ENCODE measurements at places on chromosomes 11 and 22.

DNA sequence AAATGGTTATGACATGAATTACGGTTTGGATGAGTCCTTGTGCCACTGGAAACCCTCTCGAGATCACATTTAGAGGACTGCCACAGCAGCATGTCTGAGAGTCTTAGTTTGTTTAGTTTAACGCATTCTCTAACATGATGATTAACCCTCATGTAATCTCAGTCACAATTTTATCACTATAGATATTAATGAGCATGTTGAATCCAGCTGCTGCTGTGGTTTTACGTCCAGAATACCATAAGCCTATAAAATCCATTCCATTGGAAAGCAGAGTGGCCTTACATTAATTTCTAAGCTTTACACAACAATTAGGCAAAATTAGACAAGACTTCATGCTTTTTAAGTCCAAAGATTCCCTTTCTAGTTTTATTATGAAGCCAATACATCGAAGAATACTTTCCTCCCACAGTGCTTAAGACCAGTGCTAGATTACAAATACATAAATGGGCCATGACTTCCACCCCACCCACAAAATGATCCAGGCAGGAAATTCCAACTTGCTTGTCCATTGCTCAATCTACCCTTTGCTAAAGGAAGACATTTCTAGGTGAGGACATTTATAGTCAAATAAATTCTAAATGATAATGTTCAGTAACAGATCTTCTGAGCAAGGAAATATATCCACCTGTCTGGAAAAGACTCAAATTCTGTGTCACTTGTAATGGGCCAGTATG lies 3.5 kb upstream of the ELMOD1 start:
- no peak for DNase-seq

DNA sequence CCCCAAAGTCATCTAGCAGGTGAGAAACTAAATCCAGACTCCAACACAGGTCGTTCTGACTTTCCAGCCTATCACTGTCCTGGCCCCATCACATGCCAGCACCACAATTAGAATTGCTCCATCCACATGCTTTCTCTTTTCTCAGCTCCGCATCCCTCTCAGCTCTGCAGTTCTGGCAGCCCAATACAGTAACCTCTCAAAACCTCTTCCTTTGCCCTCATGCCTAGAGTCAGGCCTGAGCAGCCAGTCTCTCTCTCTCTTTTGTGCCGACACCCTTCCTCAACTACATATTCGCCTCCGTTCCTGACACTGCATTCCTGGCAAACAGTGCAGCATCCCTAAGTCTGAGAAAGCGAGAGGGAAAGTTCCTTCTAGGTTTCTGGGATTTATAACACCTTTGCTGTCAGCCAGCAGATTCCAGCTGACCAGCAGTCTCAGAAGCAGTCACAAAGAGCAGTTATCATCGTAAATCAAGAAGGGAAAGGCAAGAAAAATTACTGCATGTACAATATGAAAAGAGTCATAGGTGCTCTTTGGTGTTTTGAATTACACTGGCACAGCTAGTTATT lies 258.0 kb downstream of the FAT3 start:
- no peak for DNase-seq

GRCh38 chr22:44133901-44134571 lies 46.7 kb upstream of the PARVG start:
- DNase-seq, result no peak

DNA sequence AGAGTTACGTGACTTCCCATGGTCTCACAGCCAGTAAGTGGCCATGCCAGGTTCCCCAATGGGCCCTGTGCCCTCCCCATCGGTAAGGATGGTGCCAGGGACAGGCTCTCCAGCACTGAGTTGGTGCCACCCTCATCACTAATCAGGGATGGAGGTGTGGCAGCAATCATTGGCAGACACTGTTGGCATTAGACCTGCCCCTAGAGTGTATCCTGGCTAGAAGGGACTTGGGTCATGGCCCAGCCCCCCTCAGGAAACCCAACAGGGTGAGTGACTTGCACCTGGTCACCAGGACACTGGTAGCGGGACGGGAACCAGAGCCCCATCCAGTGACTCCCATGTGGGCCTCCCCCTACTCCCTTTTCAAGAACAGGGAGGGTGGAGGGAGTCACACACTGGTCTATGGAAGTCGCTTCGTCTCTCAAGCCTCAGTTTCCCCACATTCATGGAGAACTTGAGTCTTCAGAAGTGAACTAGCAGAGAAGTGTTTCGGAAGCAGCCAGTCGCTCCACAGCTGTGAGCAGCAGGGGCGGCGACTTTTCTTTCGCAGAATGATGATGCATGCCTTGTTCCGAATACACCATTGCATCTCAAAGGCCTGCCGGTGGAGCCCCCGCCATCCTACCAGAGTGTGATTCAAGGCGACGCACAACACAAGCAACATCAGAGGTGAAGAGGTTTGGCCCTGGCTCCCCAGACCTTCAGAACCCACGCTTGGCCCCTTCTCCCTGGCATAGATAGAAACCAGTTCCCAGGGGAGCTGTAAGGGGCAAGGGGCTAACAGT lies 12.9 kb downstream of the MS4A10 start:
- no peak for DNase-seq

DNA sequence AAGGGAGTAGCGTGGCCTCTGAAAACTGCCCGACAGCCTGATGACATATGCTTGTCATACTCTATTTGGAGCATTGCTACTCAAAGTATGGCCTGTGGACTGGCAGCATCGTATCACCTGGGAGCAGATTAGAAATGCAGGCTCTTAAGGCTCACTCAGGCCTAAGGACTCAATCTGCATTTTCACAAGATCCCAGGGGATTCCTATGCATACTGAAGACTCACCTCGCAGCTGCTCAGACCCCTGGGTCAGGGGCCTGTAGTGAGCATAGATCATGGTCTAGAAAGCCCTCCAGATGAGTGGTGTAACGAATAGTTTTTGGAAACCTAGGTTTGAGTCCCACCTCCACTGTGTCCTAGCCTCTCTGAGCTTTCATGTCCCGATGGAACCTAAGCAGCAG lies 126.3 kb downstream of the FEZ1 start:
- no peak for DNase-seq

DNA sequence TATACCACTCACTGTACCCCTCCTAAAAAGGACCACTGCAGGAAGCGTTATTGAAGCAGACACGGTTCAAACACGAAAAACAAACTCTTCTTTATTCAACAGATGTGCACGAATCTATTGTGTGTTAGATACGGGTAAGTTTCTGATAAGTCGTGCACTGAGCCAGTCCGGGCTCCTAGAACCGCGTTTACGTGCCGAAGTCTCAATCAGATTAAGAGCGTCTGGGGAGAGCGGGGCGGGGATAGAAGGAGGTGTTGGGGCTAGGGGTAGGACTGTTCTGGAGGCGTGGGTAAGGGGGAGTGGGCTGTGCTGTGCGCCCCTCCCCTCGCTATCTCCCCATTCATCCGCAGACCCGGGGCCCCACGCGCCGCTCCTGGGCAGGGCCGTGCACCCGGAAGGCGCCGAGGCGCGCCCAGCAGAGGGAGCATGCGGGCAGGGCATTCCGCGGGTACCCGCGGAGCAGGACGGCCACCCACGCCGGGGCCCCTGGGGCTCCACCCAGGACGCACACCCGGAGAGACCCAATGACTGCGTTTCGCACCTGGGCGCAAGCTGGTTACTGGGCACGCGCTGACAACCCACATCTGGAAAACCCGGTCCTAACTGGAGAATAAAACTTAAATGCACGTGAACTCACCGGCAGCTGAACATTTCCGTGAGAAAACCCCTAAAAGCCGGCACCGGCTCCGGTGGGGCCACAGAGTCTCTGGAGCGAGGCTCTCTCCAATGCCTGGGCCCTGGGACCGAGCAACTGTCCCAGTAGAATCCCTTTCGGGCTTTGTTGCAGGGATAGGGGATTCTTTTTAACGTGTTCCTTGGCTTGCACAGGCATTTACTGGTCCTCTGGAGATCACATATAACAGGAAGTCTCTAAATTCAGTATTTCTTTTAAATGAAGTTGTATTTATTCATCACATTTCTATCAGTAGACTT lies 40.6 kb downstream of the WEE1 start:
- peak; percentile 19 for DNase-seq

DNA sequence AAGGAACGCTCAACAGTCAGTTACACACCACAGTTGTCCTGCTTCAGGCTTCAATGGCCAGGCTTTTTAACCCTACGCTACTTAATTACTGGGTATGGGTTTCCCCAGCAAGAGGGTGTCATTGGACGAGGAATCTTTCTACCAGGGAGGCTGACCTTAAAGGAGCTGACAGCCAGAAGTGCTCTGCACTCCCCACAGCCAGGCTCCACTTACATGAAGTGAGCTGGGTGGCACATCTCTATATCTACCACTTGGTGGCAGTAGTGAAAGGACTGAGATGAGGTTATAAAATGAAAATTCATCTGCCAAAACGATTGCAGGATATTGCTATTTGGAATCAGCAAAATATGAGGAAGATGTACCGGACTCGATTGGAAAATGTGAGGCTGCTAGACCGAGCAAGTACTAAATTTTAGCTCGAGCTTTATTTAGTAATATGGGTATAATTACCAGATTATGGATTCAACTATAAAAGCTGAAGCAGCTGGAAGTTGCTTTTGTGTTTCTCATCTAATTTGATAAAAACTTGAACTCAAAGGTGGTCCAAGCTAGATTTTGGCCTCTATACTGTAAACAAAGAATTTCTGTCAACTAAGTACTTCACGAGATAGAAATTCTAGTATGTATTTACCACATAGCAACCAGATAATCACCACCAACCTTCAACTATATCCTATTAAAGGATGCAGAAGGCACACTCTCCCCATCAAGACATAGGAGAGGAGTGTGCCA lies 53.9 kb upstream of the CEP126 start:
- no peak for DNase-seq

- DNase-seq, result no peak
Observed at GRCh38 chr11:31812383-31813381, 1.6 kb upstream of the PAX6 start.

DNA sequence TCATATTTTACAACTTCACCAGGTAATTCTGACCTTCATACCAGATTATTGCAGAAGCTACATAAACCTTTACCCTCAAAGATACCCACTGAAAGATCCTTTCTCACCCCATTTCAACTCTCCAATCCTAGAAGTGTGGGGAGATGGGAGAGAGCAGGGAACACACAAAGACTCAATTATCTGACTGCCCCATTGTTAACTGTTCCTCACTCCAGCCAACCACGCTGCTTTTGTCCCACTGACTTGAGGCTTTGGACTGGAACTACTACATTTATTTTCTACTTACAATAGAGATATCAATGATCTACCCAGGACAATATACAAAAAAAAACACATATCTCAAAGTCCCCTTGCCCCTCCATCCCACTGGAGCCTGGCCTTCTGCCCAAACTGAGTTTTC lies 44.7 kb upstream of the SLN start:
- no peak for DNase-seq

- no peak for DNase-seq
Observed at GRCh38 chr11:86637988-86638387, 34.4 kb downstream of the ME3 start.

GRCh38 chr11:71987521-71987920 lies 11.2 kb upstream of the IL18BP start:
- no peak for DNase-seq

DNA sequence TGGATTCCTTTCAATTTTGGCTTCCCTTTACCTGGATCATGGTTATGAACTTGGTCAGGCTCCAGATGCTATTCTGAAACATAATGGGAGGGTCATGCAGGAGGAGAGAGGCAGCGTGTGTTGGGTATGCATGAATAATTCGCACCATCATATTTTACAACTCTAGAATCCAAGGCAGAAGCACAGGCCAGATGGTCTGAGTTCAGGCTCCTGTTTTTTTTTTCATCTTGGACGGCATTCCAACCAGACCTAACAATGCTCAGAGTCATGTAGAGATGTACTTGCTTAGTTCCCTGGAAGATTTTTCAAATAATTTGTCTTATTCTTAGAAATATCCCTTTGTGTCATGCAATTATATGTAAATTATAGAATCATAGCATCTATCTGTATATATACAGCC lies 393.5 kb downstream of the JRKL start:
- no peak for DNase-seq

DNA sequence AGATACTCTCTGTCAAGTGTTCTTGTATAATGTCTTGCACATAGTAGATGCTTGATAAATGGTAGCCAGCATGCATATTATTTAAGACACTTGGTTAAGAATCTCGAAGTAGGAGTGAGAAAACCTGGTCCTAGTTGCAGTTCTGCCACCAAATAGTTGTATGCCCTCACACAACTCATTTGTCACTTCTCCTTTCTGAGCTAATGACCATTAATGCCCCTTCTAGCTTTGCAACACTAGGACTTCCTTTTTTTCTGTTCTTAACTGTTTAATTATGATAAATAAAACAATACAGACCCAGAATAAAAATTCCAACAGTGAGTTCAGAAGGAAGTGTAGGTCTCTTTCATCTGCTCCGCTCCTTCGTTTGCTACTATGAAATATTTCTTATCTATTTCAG lies 453.6 kb downstream of the TMEM135 start:
- no peak for DNase-seq

GRCh38 chr11:60928563-60929001 lies 4.3 kb downstream of the TMEM132A start:
- no peak for DNase-seq

DNA sequence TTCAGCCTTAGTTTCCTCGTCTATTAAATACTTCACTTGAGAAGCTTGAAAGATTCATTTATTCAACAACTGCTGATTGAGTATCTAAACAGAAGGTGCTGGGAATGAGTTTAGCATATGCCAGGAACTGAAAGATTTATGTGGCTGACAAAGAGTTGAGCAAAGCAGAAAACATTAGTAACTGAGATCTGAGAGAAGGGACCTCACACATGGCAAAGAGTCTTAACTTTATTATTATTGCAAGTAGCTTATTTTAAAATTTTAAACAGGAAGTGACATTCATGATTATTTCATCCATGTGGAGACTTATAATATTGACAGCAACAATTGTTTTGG lies 133.6 kb downstream of the CASP12 start:
- no peak for DNase-seq

DNA sequence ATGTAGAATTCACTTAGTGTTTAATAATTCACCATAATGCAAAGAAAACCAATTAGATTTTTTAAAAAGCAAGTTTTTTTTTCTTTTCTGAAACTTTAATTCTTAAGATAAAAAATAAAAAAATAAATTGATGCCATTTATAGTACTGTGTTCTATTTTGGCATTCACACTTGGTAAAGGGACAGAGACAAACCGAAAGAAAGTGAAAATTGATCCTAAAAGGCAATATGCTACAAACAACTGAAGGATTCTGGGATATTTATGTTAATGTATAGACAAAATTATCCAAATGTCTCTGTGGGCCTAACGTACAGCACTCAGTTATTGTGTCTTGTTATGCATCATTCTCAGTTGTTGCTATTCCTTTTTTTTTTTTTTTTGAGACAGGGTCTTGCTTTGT lies 41.9 kb upstream of the DDI1 start:
- no peak for DNase-seq

- DNase-seq, result no peak
Observed at GRCh38 chr11:71154261-71154805, 98.0 kb downstream of the SHANK2 start.

DNA sequence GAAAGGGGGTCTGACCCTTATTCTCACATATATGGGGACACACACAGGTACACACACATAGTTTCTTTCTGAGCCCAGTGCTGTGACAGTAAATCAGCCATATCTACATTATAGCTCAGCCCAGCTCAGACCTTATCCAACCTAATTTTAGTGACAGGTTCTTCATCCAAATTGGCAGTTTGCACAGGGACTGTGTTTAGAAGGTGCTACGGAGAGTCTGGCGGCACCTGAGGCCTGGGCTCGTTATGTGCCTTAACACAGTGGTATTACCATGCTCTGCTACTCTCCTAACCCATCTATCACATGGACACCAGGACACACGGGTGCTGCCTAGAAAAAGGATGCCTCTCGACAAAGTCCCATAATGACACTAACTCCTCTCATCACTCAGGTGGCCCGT lies 109.3 kb downstream of the GALNT18 start:
- no peak for DNase-seq

GRCh38 chr11:47004595-47005033 lies 68.1 kb downstream of the CSTPP1 start:
- peak; percentile 44 for DNase-seq
